ENCODE measurements at places on chromosomes 16 and 17.

DNA sequence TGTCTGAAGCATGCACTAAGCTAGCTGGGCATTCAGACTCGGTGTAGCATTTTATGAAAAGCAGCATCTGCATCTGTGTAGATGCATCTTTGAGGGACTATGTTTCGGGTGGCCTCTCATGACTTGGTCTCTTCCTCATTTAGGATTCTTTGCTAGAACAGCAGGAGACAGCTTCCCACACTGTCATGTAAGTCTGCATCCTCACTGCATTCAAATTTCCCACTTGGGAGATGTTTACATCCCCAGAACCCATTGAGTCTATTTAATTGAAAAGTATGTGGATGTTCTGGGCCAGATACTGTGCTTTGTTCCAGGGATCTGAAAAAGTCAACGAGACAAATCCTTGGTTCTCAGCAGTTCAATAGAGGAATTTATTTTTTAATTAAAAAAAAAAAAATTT is 198.6 kb upstream of the EEF2KMT start:
- no peak for DNase-seq

DNA sequence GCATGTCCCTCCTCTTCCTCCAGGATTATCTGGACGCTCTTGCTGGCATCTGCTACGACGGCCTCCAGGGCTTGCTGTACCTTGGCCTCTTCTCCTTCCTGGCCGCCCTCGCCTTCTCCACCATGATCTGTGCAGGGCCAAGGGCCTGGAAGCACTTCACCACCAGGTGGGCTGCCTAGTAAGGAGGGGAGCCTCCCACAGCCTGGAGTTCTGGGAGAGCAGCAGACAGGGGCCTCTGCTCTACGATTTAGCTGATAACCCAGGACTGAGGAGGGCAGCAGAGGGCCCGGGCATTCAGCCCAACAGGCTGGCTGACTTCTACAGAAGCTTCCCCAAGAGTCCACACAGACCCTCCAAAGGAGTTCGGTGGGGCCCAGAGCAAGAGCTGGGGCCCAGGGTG is 21.8 kb upstream of the DNAI2 start:
- DNase-seq, result no peak

DNA sequence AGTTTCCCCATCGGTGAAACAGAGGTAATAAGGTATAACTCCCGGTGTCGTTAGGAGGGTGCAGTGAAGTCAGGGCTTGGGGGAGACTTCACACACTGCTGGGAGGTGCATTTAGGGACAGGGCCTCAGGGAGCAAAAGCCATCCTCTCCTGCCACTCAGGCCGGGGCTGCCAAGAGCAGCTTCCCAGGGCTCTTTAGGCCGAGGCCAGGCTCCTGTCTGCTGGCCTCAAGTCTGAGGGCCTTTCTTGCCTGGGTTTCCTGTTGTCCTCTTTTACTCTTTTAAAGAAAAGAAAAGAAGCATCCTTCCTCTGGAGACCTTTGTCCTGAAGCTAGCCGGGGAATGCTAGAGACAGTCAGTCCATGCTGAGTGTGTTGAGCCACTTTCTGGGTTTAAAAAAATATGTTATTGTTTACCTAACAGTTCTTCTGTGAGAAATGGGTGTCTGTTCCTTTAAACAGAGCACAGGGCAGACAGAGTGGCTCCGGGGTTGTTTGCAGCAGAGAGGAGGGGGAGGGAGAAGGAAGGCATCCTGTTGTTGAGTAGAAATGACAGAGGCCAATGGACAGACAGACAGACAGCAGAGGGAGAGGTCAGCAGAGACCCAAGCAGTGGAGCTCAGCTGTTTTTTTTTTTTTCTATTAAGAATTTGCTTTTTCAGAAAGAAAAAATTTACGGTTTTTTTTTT is 79.1 kb downstream of the C17orf67 start:
- peak; percentile 37 for DNase-seq

- DNase-seq, result peak; percentile 73
These were observed 1.6 kb downstream of the NUFIP2 start for GRCh38 chr17:29292071-29292991.

- peak; percentile 93 for DNase-seq
These were observed 9.2 kb downstream of the PIGQ start for GRCh38 chr16:578870-579405.

- no peak for DNase-seq
These were observed 388.5 kb upstream of the CA10 start for GRCh38 chr17:52546990-52547389.

- peak; percentile 54 for DNase-seq
These were observed 11.4 kb downstream of the DYNC1LI2 start for GRCh38 chr16:66740010-66740409.

GRCh38 chr17:61794792-61795191 is 68.5 kb downstream of the BRIP1 start:
- no peak for DNase-seq

DNA sequence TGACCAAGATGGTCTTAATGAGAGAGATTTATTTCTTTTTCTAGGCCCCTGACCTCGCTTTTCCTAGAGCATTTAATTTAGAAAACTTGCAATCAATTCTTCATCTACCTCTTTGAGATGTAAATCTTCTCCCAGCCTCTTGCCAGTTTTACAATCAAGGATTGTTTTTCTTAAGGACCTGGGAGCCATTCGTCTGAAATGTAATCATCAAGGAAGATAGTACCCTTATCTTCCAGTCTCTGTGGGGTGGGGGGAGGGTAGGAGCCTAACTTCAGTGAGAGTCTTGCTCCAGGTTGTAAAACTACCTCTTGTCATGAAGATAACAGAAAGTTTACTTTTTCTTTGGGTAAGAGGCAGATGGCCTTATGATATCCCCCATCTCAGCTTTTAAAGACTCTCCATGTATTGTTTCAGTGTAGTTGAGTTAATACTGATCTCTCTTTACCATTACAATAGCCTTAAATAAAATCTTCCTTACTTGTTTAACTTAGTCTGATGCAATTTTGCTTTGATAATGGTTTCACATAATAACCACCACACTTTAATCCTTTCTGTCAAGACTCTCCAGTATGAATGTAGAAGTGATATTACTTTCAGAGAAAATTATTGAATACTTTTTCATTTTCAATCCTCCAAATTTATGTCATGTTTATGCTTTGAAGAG is 110.2 kb upstream of the CPHXL start:
- DNase-seq, result no peak

GRCh38 chr17:81067391-81067811 is 32.5 kb downstream of the BAIAP2 start:
- DNase-seq, result no peak

GRCh38 chr16:17563323-17564091 is 92.7 kb upstream of the XYLT1 start:
- DNase-seq, result no peak

DNA sequence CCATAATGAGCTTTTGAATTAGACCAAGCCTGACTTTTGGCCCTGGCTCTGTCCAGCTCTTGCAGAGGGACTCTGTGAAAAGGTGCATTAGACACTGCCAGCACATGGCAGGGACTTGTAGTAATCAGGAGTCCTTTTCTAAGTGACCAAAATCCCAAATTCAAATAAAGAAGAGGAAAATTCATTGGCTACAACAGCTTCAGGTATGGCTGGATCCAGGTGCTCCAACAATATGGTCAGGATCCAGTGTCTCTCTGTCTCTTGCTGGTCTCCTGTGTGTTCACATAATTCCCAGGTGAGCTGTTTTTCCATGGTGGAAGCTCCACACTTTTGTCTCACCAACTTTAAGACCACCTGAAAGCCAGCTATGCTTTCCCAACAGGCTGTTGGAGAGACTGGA is 358.8 kb upstream of the TNRC6C start:
- no peak for DNase-seq

GRCh38 chr16:10085078-10085798 is 97.0 kb downstream of the GRIN2A start:
- DNase-seq, result no peak

DNA sequence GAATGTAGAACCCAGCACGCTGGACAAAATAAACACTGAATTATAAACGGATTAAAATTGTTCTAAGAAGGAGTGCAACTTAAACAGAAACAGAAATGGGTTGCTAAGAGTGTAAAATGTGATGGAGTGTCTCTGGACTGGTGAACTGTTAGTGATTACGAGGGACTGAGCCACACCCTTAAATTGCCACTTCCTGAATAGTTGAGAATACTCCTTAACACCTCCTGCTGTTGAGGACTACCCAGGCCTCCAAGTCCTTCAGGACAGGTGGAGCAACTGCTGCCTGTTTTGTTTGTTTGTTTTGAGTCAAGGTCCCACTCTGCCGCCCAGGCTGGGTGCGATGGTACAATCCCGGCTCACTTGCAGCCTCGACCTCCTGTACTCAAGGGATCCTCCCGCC is 25.8 kb upstream of the IRF8 start:
- DNase-seq, result no peak

DNA sequence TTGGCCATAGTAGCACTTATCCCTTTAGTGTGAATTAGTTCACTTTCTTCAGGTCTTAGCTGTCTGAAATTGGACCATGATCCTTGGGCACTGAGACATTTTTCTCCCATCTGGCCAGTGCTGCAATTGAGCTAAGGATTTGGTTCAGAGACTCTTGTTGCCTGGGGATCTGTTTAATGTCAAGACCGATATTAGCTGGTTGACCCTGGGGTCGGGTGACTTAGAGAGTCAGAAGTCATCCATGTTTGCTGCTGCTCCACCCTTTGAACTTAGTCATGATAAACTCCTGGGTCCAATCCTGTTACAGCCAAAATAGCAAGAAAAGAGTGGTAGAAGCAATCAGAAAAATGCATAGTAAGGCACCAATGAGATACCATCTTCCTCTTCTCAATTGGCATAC is 45.8 kb upstream of the TOX3 start:
- DNase-seq, result no peak

- no peak for DNase-seq
These were observed 115.5 kb downstream of the AATF start for GRCh38 chr17:37064206-37064605.

GRCh38 chr17:73983621-73984400 is 219.7 kb upstream of the RPL38 start:
- DNase-seq, result peak; percentile 42

- DNase-seq, result no peak
These were observed 1.9 kb downstream of the PRR15L start for GRCh38 chr17:47955497-47956461.

GRCh38 chr16:9946022-9946720 is 236.1 kb downstream of the GRIN2A start:
- DNase-seq, result no peak

GRCh38 chr16:67872631-67873434 is at the start of gene EDC4:
Gene EDC4, plus strand, starts transcription at chr16:67873052. Its CDS starts 210 bp downstream, at chr16:67873262.
- DNase-seq, result peak; percentile 79

- DNase-seq, result no peak
These were observed 25.1 kb upstream of the RMI2 start for GRCh38 chr16:11320170-11320569.

DNA sequence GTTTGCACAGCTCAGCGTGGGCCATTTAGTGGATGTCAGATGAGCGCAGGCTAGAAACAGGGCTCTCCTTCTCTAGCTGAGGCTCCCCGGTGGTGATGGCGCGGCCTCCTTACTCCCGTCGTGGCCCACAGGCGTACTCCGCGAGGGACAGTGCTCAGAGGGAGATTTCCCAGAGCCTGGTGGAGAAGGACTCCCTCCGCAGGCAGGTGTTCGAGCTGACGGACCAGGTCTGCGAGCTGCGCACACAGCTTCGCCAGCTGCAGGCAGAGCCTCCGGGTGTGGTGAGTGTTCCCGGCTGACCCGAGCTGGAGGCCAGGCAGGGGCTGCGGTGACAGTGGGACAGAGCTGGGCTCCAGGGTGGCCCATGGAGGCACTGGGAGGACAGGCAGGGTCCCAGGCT is 21.4 kb downstream of the CARD14 start:
- DNase-seq, result no peak

- DNase-seq, result no peak
These were observed 269.5 kb downstream of the STX8 start for GRCh38 chr17:9306086-9306485.
